ENCODE measurements at places on chromosomes 16 and 17. TPM values are rescaled to one million over a fixed set of nuclear protein-coding genes. Genes with fewer than 3 reads are reported as not detected.

Gene KRTAP17-1
- polyA plus RNA-seq: not detected

Gene WNK4
- polyA plus RNA-seq: 0.20 TPM

Gene UNC13D
- polyA plus RNA-seq: not detected

Gene KRT17
- polyA plus RNA-seq: 10.7 TPM

Gene EPOP
- polyA plus RNA-seq: 1.2 TPM

Gene OTOP3
- polyA plus RNA-seq: not detected

Gene TBC1D16
- 0.69 TPM for polyA plus RNA-seq

Gene CD300A
- not detected for polyA plus RNA-seq

Gene CBFA2T3
- 0.07 TPM for polyA plus RNA-seq

Gene TBX21
- polyA plus RNA-seq: not detected

Gene CIBAR2
- not detected for polyA plus RNA-seq

Gene KRTAP9-7
- not detected for polyA plus RNA-seq

Gene CHST4
- not detected for polyA plus RNA-seq

Gene TEKT1
- polyA plus RNA-seq: not detected

Gene KIAA0513
- polyA plus RNA-seq: 5.5 TPM

Gene TNFRSF12A
- polyA plus RNA-seq: 1.9 TPM

Gene BCL6B
- polyA plus RNA-seq: not detected

Gene SLC5A11
- polyA plus RNA-seq: 18.1 TPM

Gene KRTAP4-4
- polyA plus RNA-seq: not detected

Gene SLFN11
- polyA plus RNA-seq: 0.27 TPM

Gene HOXB13
- polyA plus RNA-seq: not detected

Gene NECAB2
- polyA plus RNA-seq: not detected

Gene SHISA9
- 4.6 TPM for polyA plus RNA-seq

Gene PDILT
- polyA plus RNA-seq: not detected

Gene SPAG9
- polyA plus RNA-seq: 109 TPM

Gene DNAI2
- polyA plus RNA-seq: not detected

Gene MYH2
- polyA plus RNA-seq: not detected

Gene ABCC11
- 0.20 TPM for polyA plus RNA-seq

Gene C1QL1
- not detected for polyA plus RNA-seq

Gene DCUN1D3
- 1.7 TPM for polyA plus RNA-seq

Gene ANTKMT
- polyA plus RNA-seq: 12.8 TPM

Gene TNFSF13
- polyA plus RNA-seq: not detected

Gene TSPOAP1
- 6.9 TPM for polyA plus RNA-seq

Gene CLEC18A
- not detected for polyA plus RNA-seq

Gene ZACN
- 0.42 TPM for polyA plus RNA-seq

Gene ABCC12
- polyA plus RNA-seq: 20.7 TPM

Gene SMCR8
- 0.99 TPM for polyA plus RNA-seq

Gene ORMDL3
- polyA plus RNA-seq: 42.7 TPM

Gene SULT1A2
- polyA plus RNA-seq: 0.59 TPM

Gene PERCC1
- polyA plus RNA-seq: not detected

Gene PSME3
- 28.4 TPM for polyA plus RNA-seq

Gene CCL8
- polyA plus RNA-seq: not detected

Gene C1QTNF1
- not detected for polyA plus RNA-seq

Gene GDPD3
- polyA plus RNA-seq: not detected

Gene HOXB5
- polyA plus RNA-seq: not detected

Gene PMFBP1
- polyA plus RNA-seq: 1.5 TPM

Gene TBC1D3E
- not detected for polyA plus RNA-seq

Gene KRTAP4-3
- polyA plus RNA-seq: not detected

Gene LPO
- not detected for polyA plus RNA-seq

Data from Purkinje cell (primary cell).